ENCODE measurements at places on chromosomes 1 and 21.

- DNase-seq = no peak
Measured at GRCh38 chr1:27609210-27609555, 5.2 kb upstream of the AHDC1 start.

DNA sequence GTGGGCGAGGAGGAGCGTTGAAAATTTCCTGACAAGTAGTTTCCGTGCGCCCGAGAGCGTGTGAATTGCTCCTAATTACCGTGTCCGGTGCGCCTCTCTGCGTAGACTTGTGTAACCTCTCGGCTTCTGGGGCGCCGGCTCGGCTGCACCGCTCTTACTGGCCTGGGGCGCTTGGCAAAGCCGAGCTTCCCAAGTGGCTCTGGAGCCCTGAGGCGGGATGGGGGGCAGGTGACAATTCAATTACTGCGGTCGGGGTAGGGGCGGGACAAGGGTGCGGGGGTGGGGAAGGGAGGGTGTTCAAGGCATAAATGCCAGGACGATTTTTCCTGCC lies 392 bp upstream of the DMRTA2 start:
- no peak for DNase-seq

DNA sequence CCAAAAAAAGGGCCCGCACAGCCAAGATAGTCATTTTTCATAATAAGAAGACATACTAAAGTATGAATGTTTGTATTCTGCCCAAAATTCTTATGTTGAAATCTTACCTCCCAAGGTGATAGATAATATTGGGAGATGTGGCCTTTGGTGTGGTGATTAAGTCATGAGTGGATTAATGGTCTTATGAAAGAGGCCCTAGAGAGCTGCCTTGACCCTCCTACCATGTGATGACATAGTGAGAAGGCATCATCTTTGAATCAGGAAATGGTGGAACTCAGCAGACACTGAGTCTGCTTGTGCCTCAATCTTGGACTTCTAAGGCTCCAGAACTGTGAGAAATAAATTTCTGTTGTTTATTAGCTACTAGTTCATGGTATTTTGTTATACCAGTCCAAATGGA lies 11.8 kb upstream of the RNPC3 start:
- no peak for DNase-seq

GRCh38 chr1:81731989-81732388 lies 68.7 kb upstream of the ADGRL2 start:
- DNase-seq = no peak

- DNase-seq = no peak
Measured at GRCh38 chr1:17572264-17572985, 32.9 kb downstream of the ARHGEF10L start.

DNA sequence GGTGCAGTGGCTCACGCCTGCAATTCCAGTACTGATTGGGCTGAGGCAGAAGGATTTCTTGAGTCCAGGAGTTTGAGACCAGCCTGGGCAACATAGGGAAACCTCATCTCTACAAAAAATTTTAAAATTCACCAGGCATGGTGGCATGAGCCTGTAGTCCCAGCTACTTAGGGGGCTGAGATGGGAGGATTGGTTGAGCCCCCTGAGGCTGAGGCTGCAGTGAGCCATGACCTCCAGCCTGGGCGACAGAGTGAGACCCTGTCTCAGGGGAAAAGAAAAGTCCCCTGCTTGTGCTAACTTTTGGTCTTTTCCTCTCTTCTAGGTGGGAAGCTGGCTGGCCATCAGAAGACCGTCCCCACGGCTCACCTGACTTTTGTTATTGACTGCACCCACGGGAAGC lies 1.6 kb downstream of the SRARP start:
- DNase-seq = no peak
